ENCODE measurements at places on chromosomes 13 and 19. TPM values are rescaled to one million over a fixed set of nuclear protein-coding genes. Genes with fewer than 3 reads are reported as not detected.

GRCh38 chr13:37369616-37370015, 229.0 kb downstream of the POSTN start:
- DNase-seq, result no peak

DNA sequence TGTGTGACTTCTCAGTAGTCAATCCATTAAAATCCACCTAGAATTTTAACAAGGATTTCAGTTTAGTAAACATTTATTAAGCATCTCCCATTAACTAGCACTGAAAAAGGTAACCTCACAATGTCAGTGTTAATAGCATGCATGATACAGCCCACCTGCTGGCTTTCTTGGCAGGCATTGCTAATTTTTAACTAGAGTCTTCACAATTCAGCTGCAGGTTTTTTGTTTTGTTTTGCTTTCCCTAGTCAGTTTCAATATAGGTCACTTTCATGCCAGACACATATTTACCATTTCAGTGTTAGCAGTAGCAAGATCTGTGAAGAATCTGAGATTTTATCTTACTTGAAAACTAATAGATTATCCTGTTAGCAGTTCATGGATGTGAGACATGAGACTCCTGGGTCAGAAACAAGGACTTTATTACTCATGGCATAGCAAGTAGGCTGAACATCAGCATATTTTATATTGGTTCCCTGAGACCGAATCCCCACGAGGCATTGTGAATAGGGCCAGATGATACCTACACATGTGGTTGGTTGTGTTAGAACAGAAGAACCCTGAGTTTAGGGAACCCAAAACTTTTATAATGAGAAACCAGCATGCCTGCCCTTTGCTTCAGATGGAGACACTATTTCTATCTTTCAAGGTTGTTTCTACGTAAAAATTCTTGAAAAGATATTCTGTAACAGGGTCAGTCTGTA, 198.0 kb upstream of the HTR2A start:
- no peak for DNase-seq

Gene ADGRE3
- polyA plus RNA-seq, result 0.01 TPM

Gene CGB8
- not detected for polyA plus RNA-seq

DNA sequence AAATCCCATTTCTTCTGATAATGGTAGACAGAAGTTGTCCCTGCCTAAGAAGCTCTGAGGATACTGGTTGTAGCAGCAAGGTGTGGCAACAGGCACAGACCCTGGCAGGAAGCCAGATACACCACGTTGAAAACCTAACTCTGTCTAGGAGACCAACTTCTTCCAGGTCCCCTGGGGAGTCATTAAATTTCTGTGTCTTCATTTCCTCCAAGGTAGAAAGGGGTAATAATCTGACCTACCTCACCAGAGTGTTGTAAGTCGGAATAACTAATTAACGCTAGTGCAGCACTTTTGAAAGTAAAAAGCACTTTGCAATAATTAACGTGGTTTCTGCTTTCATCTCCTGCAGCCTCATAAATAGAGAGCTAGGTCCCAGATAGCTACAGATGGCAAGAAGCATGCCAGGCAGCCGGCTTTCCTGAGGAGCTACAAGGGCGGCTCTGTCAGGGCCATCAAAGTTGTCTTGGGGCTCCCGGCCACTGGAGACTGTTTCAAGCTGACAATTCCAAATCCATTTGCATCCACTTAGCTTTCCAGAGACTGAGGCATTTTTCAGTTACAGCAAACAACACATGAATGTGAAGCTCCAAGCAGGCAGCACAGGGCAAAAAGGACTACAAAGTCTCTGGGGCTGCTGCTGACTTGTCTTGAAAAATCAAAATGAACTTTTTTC, 176.2 kb downstream of the FOXO1 start:
- no peak for DNase-seq

- DNase-seq, result no peak
These were observed 4.6 kb upstream of the EPN1 start for GRCh38 chr19:55670280-55671053.

Gene FGF9
- polyA plus RNA-seq, result 9.6 TPM

- DNase-seq, result no peak
These were observed 3.4 kb upstream of the UBE2L5 start for GRCh38 chr13:30418717-30419459.

DNA sequence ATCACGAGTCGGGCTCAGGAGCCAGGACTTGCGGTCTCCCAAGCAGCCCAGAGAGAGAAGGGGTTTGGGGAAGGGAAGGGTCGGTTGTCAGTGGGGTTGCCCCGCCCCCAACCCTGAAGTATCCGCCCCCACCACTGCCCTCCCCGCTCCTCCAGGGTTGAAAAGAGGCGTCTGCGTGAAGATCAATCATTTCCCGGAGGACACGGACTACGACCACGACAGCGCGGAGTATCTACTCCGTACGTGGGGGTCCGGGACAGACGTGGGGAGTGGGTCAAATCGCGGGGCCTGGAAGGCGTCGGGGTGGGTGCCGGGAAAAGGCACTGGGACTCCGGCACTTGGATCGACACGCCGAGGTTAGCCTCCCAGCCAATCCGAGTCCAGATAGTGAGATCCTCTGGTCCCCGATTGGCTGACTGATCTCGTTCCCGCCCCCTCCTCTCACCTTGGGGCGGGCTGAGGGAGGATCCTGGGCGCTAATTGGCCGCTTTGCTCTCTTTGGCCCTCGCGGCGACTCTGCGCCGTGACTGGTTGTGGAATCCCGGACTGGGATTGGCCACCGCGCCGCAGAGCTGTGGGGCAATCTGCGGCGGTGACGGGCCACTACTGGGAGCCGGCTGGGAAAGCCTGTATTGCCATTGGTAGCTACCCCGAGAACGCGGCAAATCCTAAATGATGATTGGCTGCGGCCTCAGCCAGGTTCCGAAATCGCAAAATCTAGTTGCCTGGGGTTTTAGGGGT, 13.3 kb upstream of the CACNG6 start:
- DNase-seq, result peak; percentile 72
